ENCODE measurements at places on chromosomes 5 and 9.

DNA sequence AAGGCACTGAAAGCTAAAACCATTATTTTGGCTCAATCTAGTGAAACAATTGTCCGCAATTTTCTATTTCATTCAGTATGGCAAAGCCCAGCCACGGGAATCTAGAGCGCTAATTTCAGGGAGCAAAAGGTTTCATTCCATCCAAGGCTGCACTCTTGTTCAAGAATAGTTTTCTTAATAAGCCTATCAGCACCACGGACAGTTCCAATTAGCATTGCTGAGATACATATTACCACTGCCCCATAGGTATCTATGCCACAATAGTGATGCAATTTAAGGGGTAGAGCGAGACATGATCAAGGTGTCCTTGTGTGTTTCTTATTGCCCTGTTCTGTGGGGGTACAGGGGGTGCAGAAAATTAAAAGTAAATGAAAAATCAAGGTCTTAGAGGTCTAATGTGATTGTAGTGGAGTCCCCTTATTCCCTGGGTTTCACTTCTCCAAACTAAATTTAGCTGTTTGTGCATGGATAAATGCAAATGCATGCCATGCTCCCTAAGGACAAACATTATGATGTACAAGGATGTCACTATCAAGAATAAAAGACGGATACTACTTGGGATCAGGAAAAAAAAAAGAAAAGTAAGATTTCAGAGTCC is 45.5 kb downstream of the SPOCK1 start:
- no peak overlapping the region for H3K27ac ChIP-seq
- no peaks in the 10 kb centered on the region for H3K36me3 ChIP-seq
- H3K4me3 ChIP-seq: no peak overlapping the region
- DNase-seq: no peak
- no peaks in the 10 kb centered on the region for H3K27me3 ChIP-seq
- no peaks in the 10 kb centered on the region for H3K4me1 ChIP-seq

DNA sequence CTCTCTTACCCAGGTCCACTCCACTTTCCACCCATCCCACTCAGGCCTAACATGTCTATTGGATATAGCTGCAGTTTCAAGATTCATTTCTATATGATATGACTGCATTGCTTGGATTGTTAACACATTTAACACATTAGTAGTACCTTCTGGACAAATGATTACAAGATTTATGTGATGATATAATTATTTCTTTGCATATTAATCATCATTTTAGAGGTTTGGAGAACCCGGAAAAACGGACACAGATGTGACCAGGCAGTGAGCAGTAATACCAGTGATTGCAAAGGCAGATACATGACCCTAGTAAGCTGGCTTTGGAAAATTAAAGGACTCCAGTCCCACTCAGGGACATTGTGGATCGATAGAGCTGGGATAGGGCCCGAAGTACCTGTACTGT is 103.8 kb downstream of the PRR16 start:
- H3K27ac ChIP-seq: no peak overlapping the region
- H3K27me3 ChIP-seq: no peaks in the 10 kb centered on the region

GRCh38 chr5:1402611-1403255 is 42.5 kb downstream of the SLC6A3 start:
- H3K36me3 ChIP-seq: no peaks in the 10 kb centered on the region
- no peak overlapping the region for H3K4me3 ChIP-seq
- H3K4me1 ChIP-seq: no peaks in the 10 kb centered on the region
- no peak overlapping the region for H3K27ac ChIP-seq

GRCh38 chr5:73061593-73061992 is 58.8 kb upstream of the TMEM171 start:
- H3K27me3 ChIP-seq: no peaks in the 10 kb centered on the region
- no peak for DNase-seq
- no peaks in the 10 kb centered on the region for H3K36me3 ChIP-seq
- H3K4me1 ChIP-seq: no peaks in the 10 kb centered on the region
- H3K4me3 ChIP-seq: no peak overlapping the region
- no peak overlapping the region for H3K27ac ChIP-seq

DNA sequence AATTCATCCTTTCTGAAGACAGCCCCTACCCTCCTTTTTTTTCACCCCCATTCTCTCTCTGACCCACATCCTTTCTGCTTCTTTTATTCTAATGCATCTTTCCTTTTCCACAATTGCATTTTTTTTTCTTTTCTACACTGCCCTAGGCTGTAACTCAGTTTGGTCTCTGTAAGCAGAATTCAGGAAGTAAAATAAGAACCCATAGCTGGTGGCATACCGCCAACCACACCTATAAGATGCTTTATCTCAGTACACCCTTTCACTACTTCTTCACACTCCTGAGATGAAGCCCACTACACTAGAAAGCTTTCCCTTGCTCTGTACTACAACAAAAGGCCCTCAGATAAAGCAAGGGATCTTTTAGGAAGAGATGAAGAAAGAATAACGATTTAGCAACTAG is 16.1 kb upstream of the TSSK1B start:
- no peaks in the 10 kb centered on the region for H3K36me3 ChIP-seq
- no peaks in the 10 kb centered on the region for H3K4me1 ChIP-seq
- DNase-seq: no peak
- peaks cover 9% of the 10 kb centered on the region for H3K27me3 ChIP-seq
- H3K27ac ChIP-seq: no peak overlapping the region

GRCh38 chr9:134434894-134435506 is 108.7 kb downstream of the RXRA start:
- no peaks in the 10 kb centered on the region for H3K4me1 ChIP-seq
- DNase-seq: no peak
- no peak overlapping the region for H3K27ac ChIP-seq
- no peak overlapping the region for H3K4me3 ChIP-seq
- no peaks in the 10 kb centered on the region for H3K36me3 ChIP-seq

- H3K4me3 ChIP-seq: no peak overlapping the region
- peaks cover 32% of the 10 kb centered on the region for H3K4me1 ChIP-seq
- peak overlapping the region; percentile 70 for H3K27ac ChIP-seq
- no peaks in the 10 kb centered on the region for H3K27me3 ChIP-seq
Observed at GRCh38 chr9:106915851-106916250, 52.9 kb downstream of the ZNF462 start.

- H3K27me3 ChIP-seq: no peaks in the 10 kb centered on the region
- H3K36me3 ChIP-seq: no peaks in the 10 kb centered on the region
- no peak overlapping the region for H3K4me3 ChIP-seq
- no peak overlapping the region for H3K27ac ChIP-seq
Observed at GRCh38 chr5:134133995-134134541, 19.6 kb downstream of the TCF7 start.

DNA sequence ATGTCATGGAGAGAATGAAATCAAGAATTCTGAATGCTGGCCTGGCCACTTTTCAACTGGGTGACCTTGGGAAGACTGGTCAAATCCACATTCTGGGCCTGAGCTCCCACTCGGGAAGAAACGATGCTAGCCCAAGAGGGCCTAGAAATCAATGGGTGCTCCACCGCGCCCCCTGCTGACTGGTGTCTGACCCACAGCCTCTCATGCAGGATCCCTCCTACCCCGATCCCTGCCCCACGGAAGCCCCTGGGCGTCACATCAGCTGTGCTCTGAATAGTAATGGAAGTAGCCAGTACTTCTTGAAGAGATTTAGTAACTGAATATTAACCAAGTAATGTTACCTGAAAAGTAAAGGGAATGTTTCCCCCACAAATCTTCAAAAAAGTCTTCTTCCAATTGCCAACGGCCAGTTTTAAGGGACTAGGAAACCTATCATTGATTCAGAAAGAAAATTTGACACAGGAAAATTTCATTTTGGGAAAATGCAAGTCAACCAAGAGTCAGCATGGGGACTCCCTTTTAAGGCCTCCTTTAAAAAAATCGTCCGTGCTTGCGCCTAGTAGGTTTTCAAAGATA is 43.9 kb downstream of the CRB2 start:
- H3K4me1 ChIP-seq: no peaks in the 10 kb centered on the region
- H3K27ac ChIP-seq: no peak overlapping the region
- H3K4me3 ChIP-seq: no peak overlapping the region

- DNase-seq: no peak
- no peak overlapping the region for H3K4me3 ChIP-seq
- peaks cover 4% of the 10 kb centered on the region for H3K4me1 ChIP-seq
- H3K27me3 ChIP-seq: no peaks in the 10 kb centered on the region
- H3K27ac ChIP-seq: no peak overlapping the region
Observed at GRCh38 chr9:126702151-126703001, 88.6 kb downstream of the LMX1B start.

DNA sequence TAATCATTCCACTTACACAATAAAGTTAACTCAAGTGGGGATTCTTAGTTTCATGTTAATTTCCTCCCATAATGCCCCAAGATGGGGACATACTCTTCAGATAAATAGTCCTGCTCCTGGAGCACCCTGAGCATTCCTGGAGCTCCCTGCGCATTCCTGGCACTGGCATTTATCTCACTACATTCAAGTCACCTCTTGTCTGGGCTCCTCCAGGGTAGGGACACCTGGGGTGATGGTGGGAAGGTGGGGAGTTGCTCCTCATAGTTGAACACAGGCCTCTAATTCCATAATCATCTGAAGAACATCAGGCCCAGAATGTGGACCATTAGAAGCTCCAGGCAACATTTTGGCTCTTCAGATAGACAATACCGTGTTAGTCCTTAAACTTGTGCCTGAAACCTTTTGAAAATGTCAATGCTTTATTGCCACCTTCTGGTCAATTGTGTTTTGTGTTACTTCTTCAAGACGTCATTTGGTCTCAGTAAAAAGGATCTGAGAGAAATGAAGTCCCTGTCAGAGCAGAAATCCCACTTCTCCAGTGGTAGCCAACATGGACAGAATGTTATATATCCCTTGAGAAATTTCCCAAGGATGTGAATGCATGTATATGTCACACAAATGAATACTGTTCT is 14.2 kb upstream of the AGGF1 start:
- no peak overlapping the region for H3K4me3 ChIP-seq
- H3K27me3 ChIP-seq: 0 out of 2 replicates have a peak, but pooled peaks cover 2% of the 10 kb centered on the region
- no peaks in the 10 kb centered on the region for H3K36me3 ChIP-seq
- H3K27ac ChIP-seq: no peak overlapping the region

DNA sequence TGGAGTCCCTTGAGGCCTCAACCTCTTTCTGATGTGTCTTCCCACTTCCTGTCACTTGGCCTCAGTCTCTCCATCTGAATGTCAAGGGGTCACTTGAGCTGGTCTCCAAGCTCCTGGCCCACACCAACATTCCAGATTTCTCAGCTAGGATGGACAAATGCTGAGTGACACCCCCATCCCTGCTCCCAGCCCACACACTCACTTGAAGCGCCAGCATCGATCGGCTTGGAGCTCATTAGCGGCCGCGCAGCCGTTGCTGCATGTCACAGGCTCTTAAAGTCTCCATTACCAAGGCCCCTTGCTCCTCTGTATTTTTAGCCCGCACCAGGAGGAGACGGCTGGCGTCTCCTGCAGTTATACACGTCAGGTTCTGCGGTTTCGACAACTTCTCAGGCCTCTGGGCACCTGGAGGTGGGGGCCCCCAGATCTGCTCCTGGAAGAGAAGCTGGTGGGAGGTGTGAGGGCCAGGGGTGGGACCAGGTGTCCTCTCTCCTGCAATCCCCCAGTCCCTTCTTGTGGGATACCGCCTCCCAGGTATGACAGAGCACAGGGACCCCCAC is 33.4 kb upstream of the ARAP3 start:
- H3K36me3 ChIP-seq: no peaks in the 10 kb centered on the region
- no peak overlapping the region for H3K4me3 ChIP-seq
- no peak for DNase-seq

DNA sequence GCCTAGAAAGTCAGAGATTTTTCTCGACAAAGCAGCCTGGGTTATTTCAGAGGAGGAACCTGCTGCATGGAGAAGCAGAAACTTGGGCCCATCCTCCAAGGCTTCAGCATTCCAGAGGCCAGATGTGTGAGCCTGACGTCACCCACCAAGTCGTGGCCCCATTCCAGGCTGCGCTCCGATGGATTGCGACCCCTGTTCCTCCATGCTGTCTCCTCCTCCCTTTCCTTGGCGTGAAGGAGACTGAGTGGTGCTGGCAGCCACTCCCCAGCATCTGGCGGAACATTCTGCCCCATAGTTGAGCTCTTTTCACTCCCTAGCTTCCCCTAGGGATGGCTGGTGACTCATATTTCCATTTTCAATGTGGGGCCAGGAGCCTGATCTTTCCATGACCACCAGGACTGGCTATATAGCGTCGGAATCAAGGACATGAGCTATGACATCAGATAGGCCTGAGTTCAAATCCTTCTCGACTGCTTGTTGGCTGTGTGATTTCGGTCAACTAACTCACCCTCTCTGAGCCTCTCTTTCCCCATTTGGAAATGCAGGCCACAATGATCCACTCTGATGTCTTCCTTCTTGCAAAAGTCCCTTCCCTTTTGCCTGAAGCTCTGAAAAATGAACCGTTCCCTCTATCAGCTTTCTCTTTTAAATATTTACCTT is 24.5 kb upstream of the DUSP1 start:
- H3K27me3 ChIP-seq: no peaks in the 10 kb centered on the region
- H3K4me3 ChIP-seq: no peak overlapping the region
- no peak for DNase-seq
- H3K4me1 ChIP-seq: peaks cover 41% of the 10 kb centered on the region
- H3K27ac ChIP-seq: peak overlapping the region; percentile 71

GRCh38 chr9:85610074-85610860 is 131.5 kb downstream of the AGTPBP1 start:
- H3K36me3 ChIP-seq: no peaks in the 10 kb centered on the region
- no peak overlapping the region for H3K4me3 ChIP-seq
- no peaks in the 10 kb centered on the region for H3K4me1 ChIP-seq
- H3K27me3 ChIP-seq: no peaks in the 10 kb centered on the region

DNA sequence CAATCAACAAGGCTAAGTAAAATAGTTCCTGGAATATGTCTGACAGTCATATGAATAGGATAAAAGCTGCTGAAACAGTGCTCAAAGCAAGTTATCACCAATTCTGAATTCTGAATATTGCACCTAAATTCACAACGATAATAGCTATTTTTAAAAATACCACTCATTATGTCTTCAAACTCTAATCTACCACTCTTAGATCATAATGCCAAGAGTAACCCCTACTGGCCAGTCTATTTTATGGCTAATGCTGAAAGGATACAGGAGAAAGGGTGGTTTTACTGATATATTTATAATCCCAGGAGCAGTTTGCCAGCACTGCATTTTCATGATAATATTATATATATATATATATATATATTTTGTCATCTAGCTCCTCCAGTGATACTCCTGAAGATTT is 232.8 kb downstream of the PDE4D start:
- H3K4me3 ChIP-seq: no peak overlapping the region
- no peaks in the 10 kb centered on the region for H3K27me3 ChIP-seq
- H3K4me1 ChIP-seq: no peaks in the 10 kb centered on the region
- no peak for DNase-seq
- H3K27ac ChIP-seq: no peak overlapping the region

DNA sequence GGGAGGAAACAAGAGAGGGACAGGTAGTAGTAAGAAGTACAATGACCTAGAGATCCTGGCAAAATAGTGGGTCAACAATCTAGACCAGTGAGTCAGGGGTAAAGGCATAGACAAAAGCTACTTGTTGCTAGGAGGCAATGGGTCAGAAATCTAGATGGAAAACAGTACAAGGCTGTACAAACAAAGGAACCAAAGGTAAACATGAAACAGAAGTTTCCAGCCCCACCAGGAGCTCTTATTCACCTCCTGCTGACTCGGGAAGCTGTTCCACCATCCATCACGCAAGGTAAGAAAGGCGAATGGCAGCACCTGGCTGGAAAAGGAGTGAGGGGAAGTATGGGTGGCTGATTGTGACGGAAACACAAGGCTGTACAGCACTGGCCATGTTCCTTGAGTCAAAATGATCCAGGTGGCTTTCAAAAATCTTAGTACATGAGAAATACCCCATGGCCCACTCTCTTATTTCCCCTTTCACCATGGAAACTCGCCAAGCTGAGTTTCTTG is 70.5 kb upstream of the RAI14 start:
- peak; percentile 78 for DNase-seq
- H3K27me3 ChIP-seq: no peaks in the 10 kb centered on the region
- no peak overlapping the region for H3K4me3 ChIP-seq
- H3K4me1 ChIP-seq: no peaks in the 10 kb centered on the region
- H3K36me3 ChIP-seq: no peaks in the 10 kb centered on the region

GRCh38 chr5:165157219-165157618 is 1651.8 kb downstream of the MAT2B start:
- H3K27me3 ChIP-seq: no peaks in the 10 kb centered on the region
- no peaks in the 10 kb centered on the region for H3K4me1 ChIP-seq
- no peak overlapping the region for H3K27ac ChIP-seq
- no peaks in the 10 kb centered on the region for H3K36me3 ChIP-seq

Data from Panc1 (cell line).